NCI-H510A treated with DMSO at 0.1 percent for 48 hours (cell line): ENCODE measurements at places on chromosomes 5 and 9.

- peak; percentile 12 for DNase-seq
Observed at GRCh38 chr5:173672891-173673290, 56.4 kb upstream of the BOD1 start.

DNA sequence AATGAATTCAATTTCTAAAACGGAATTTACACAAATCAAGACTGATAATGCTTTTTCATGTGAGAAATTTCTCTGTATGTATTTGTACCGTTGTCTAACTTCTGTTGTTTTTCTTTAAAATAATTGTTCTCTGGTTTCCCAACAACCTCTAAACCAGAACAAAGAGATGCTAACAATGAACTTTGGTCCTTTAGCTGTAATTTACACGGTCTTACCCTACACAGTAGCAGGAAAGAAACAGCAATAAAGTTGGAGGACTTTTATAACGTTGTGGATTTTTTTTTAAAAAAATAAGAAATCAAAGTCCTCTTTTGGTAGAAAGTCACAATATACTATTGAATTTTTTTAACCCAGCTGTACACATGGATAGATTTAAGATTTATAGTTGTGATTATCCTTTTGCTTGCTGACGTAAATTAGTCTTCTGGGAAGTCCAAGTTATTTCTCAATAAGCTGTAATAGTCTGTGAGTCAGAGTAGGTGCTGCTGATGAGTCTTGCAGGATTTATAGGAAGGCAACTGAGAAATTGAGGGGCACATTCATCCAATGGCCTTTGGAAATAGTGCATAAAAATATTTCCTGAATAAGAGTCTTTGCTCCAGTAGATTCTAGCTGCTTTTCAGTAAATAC lies 76.8 kb upstream of the PCSK1 start:
- DNase-seq = no peak

DNA sequence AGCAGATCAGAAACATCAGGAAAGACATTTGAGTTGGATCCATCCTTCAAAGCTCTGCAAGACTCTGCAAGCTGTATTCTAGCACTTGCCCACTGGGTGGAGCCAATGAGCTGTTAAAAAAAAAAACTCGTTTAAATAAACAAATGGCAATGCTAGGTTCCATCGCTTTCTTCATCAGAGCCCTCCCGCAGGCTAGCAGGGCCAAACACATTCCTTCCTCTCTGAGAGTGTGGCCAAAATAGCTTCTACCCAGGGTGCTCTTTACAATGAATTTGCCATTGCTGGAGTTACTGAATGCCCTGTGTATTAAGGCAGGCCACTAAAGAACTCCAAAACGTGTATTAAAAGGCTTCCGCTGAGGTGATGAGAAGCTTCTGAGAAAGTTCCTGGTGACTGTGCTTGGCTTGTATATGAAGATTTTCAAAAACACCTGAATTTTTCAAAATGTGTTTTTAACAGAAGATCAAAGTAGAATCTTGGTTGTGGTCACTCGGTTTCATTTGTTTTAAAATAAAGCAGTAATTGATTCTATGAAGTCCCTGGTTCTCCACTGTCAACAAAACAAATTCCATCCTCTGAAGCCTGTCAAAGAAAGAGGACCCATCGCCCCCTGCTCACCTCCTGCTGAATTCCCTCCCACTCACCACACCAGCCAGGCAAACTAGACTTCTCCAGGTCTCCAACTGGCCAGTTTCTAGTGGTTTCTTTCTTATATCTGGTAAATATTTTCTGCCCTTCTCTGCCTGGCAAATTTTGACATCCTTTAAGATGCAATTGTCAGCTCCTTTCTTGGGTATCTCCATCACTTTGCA lies 36.5 kb upstream of the EQTN start:
- peak; percentile 39 for DNase-seq

- peak; percentile 55 for DNase-seq
Observed at GRCh38 chr5:124583469-124584350, 162.7 kb downstream of the ZNF608 start.

GRCh38 chr5:72129725-72130124 lies 22.4 kb downstream of the MAP1B start:
- no peak for DNase-seq

DNA sequence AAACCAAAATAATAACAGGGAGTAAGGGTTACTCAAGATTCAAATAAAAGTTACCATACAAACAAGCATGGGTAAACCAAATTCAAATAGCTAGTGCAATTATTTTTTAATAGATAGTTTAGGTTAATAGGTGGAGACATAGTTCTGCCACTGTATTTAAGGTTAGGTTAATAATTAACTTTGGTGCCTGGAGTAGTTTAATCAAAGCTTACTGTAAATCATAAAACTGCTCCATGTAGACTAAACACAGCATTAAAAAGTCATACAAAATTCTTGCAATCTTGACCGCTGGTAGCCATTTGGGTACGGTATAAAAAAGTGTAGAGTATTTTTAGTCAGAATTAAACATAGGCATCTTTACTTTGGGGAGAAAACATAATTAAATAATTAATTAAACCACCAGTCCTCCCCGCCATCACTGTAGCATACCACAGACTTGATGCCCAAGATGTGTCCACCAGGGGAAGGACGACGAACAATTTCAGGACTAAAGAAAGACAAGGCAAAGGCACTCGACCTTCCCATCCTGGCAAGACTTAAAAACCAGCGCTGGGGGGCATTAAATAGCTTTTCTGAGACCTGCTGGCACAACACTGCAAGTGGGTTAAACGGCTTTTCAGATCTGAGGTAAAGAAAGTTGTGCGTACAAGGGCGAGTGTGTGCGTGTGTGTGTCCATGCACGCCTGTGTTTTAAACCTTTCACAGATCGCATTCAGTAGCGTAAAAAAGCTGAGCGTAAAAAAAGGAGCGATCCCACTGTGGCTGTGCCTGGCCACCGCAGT lies 2.9 kb downstream of the SEMA6A start:
- DNase-seq = no peak
